GM23248 (cell line): ENCODE measurements at places on chromosomes 3 and 15.

- peak; percentile 40 for DNase-seq
Measured at GRCh38 chr15:47820057-47820746, 102.9 kb downstream of the SEMA6D start.

DNA sequence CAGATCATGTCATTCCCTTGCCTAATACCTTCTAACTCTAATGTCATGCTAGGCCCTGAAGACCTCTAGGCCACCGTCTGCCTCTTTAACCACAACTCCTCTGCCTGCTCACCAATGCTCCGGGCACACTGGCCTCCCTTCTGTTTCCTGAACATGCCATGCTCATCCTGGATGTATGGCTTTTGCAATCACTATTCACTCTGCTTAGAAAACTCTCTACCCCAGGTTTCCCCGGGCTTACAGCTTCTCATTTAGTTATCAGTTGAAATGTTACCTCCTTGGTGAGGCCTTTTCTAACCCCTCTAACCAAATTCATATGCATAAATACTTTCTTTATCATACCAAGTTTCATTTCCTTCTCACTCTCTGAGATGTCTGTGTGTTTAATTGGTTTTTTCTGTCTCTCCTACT, 727.8 kb upstream of the CFAP20DC start:
- DNase-seq: no peak

- no peak for DNase-seq
Measured at GRCh38 chr15:64931381-64931780, 19.7 kb downstream of the ANKDD1A start.

GRCh38 chr3:50612970-50613846, 1.6 kb upstream of the CISH start:
- DNase-seq: no peak

DNA sequence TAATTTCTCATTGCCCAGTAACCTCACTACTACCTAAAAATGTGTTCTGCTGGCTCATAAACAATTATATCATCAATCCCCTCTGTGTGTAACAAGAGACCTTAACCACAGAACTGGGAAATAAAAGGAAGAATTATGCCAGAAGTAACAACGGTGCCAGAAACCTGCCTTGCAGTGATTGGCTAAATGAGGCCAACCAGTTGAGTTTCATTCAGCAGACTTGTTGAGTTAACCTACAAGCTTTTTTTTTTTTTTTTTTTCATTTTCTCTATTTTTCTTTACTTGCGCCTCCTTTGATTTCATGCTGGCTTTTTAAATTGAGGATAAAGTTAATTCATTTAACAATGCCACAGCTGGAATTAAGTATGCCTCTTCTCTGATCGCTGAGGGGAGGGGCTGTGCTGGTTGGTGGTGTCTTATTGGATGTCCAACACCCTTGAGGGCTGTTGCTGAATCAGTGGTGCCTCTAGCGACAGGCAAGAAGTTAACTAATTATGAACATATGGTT, 30.0 kb upstream of the GMNC start:
- no peak for DNase-seq

- peak; percentile 94 for DNase-seq
Measured at GRCh38 chr15:40894681-40895448, 615 bp downstream of the VPS18 start.

DNA sequence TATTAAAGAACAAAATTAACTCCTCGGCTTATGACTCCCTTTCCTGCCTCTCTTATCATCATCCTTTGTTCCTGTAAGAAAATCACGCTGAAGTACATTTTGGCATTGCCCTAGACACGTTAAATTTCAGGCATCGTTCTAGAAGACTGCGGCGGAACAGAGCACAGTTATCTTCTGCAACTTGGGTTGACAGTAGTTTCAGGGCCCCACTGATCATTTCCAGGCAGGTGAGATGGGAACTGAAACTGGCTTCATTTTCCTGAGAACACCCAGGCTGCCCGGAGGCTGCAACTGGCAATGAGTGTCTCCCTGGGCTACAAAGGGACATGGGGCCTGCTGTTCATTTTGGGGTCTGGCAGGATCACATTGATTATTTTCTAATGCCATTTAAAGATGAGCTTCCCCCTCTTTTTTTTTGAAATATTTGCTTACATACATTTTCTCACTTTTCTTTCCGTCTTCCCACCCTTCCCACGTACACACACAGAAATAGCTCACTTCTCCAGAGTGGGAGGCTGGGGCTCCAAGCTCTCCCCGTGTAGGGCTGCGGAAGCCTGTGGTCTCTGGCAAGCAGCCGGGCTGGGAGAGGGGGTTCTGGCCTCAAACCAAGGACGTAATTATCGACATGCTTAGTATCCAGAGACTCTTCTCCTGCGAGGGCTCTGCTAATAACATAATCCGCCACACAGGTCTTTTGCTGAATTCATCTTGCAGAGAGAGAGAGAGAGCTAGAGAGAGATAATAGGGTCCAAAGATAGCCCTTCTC, 267.4 kb downstream of the ABHD5 start:
- no peak for DNase-seq

DNA sequence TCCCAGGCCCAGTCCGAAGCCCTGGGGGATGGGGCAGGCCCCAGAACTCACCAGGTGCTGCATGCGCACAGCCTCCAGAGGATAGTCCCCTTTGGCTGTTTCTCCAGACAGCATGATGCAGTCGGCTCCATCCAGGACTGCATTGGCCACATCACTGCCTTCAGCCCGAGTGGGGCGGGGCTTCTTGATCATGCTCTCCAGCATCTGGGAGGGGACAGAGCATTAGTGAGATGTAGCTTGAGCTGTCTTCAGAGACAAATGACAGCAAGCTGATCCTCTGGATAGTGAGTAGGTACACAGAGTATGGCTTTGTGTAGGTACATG, 9.1 kb upstream of the GRAMD2A start:
- no peak for DNase-seq

- peak; percentile 72 for DNase-seq
Measured at GRCh38 chr3:136621628-136622027, 130.6 kb downstream of the STAG1 start.

- peak; percentile 93 for DNase-seq
Measured at GRCh38 chr3:149575213-149575960, 82.4 kb downstream of the WWTR1 start.

DNA sequence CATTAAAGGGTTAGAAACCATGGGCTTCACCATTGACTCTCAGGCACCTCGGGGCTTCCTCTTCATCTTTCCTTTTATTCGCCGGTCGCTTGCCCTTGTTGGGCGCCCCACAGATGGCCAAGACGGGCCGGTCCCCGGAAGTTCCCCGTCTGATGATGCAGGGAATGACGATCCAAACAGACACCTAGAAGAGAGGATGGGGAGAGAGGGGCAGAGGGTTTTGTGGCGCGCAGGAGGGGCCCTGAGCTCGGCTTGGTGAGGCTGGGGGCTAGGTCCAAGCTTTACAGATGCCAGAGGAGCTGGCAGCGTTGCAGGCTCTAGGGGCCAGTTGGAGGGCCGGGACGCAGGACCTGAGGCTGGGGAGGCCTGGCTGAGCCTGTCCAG, 532 bp upstream of the ESYT3 start:
- no peak for DNase-seq

DNA sequence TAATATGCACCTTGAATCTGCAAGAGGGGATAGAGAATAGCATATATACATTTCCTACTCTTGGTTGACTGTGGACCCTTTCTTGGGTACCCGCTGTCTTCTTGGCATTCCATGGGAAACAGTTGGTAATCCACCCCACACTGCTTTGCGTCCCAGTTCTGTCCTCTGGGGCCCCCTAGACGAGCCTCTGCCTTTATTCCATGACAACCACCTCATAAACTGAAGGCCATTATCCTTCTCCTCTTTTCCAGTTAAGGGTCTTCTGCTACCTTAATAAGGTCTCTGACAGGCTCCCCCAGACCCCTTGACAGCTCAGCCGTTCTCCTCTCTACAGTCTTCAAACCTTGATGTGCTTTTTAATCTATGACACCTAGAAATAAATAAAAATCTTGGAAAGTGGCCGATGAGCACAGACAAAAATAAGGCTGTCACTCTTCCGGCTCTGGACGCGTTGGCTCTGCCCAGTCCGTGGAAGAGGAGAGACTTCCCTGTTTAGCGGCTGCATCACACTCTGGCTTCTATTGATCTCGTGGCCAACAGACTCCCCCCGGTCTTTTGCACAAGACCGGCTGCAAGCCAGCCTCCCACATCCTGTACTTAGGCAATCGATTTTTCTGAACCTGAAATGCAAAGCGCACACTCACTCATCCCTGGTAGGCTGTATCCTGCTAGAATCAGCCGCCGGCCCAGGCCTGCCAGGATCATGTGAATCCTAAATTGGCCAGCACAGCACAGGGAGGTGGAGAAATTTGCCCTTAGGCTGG, 251.0 kb upstream of the TLE3 start:
- DNase-seq: peak; percentile 76

DNA sequence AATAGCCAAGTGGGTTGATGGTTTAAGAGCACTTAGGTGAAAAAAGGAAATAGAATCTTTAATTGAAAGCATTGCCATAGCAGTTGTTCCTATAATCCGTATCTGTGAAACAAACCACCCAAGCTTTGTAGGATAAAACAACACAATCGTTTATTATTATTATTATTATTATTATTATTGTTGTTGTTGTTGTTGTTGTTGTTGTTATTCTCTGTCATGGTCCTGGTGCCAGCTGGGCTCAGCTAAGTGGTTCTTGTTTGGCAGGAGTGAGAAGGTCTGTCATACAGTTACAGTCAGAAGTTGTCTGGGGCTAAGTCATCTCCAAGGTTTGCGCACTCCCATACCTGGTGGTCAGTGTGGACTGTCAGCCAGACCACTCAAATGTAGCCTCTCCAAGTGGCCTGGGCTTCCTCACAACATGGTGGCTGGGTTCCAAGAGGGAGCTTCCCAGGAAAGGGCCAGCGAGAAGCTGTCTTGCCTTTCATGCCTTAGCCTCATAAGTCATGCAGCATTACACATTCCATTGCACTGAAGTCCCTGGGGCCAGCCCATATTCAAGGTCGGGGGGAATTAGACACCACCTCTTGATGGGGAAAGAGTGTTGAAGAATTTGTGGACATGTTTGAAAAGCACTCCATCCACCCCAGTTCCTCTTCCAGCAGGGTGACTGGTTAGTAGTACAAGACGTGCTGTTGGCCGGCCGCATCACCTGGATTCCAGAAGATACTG, 54.3 kb upstream of the FGD5 start:
- DNase-seq: peak; percentile 13

DNA sequence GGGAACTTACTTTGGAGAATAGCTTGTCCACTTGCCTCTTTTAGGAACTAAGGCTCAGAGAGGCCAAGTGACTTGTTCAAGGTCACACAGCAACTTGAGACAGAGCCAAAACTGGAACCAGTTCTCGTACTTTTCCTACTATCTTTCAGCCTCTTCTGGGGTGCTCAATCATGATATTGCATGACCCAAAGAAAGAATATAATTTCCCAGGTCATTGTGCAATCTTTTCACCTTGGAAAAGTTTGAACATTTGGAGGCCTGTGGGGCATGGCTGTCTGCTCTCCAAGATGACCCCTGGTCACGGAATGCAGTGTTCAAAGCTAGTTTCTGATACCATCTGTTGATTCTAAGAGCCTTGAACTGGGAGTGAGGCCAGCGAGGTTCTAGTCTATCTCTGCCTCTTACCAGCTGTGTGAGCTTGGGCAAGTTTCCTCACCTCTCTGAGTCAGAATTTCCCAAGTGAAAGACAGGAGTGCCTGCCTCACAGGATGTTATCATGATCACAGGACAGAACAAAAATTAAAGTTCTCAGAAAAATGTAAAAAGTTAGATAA, 89.7 kb downstream of the BDH1 start:
- DNase-seq: peak; percentile 79

DNA sequence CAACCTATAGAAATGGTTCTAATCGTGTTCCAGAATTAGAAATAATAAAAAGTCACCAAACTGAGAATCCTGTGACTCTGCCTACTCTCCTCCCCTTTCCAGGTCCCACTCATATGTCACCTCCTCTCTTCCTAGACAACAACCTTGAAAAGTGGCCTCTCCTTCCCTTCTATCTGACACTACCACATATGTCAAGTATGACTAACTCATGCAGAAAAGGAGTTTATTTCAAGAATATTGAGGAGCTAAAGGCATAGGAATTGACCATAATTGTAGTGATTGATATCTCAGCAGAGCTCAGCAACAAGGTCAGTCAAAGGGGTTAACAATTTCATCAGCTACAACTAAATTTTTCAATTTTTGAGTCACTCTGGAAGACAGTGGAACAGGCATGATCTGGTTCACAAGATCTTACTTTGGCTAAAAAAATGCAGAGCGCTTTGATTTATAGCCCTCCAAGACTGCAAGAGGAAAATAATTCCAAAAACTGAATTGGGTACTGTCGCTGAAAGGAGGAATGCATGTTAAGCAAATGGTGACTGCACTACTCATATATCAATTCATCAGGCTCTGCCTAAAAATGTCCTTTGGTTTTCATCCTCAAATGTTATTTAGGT, 160.6 kb upstream of the ARHGEF26 start:
- peak; percentile 21 for DNase-seq

DNA sequence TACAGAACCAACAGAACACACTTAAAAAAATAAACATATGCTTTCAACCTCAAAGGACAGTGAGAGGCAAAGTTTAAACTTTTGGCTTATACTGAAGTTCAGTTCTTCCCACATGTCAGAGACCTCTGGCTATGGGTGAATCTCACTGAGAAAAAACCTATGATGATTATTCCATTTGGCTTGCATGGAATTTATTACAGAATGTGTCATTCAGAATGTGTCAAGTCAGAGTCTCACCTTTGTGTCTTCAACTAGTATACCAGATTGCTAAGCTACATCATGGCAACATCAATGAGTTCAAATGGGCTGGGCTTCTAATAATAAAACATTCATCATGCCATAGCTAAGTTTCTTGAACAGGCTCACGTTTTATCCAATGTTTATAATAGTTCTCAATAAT, 987.0 kb downstream of the NTRK3 start:
- no peak for DNase-seq

DNA sequence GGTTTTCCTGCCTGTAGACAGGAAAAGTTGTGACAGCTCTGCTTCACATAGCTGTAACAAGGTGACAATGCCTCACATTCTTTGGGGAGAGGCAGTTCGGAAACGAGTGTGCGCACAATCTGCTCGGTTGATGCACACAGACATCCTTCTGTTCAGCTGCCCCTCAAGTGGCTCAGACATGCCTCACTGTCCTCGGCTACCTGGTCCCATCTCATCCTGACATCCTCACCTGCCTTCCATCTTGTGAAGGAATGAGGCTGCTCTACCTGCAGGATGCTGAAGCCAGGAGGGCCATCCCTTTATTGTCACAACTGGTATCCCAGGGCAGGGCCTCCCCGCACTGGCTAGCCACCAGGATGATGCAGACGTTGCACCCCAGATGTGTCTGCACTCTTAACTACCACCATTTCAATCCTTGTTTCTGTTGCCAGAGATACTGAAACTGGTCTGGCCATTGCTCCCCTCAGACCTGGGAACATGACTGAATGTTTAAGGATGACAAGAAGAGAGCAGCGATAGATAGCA, 19.4 kb downstream of the SRPRB start:
- DNase-seq: no peak

GRCh38 chr15:22265056-22265945, 185.0 kb downstream of the OR4M2 start:
- no peak for DNase-seq

- DNase-seq: peak; percentile 86
Measured at GRCh38 chr3:63355809-63356208, 77.7 kb downstream of the SYNPR start.

GRCh38 chr15:72820278-72820677, 36.7 kb upstream of the ADPGK start:
- no peak for DNase-seq

- DNase-seq: no peak
Measured at GRCh38 chr3:66438046-66438445, 62.8 kb downstream of the LRIG1 start.
